Activated CD8-positive, alpha-beta memory T cell treated with anti-CD3 and anti-CD28 coated beads for 1 hour (primary cell): ENCODE measurements at places on chromosomes 11 and 22.

DNA sequence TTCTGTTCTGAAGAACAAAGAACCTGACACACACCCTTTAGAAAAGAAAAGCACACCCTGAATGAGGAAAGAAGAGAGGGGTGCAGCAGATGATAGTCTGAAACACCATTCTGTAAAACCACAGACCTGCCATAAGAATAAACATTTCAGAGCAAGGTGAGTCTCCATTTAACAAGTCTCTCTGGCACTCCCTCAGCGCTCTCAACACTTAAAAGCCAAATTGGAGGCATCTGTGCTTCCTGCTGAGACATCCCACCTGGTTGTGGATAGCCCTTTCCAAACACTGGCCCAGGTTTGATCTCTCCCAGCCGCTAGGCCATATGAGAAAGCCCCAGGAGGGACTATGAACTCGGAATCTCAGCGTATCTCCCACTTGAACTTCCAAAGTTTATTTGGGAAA is 36.3 kb downstream of the ETS1 start:
- DNase-seq: no peak

GRCh38 chr11:65077451-65077850 is 6.4 kb downstream of the CDCA5 start:
- no peak for DNase-seq

DNA sequence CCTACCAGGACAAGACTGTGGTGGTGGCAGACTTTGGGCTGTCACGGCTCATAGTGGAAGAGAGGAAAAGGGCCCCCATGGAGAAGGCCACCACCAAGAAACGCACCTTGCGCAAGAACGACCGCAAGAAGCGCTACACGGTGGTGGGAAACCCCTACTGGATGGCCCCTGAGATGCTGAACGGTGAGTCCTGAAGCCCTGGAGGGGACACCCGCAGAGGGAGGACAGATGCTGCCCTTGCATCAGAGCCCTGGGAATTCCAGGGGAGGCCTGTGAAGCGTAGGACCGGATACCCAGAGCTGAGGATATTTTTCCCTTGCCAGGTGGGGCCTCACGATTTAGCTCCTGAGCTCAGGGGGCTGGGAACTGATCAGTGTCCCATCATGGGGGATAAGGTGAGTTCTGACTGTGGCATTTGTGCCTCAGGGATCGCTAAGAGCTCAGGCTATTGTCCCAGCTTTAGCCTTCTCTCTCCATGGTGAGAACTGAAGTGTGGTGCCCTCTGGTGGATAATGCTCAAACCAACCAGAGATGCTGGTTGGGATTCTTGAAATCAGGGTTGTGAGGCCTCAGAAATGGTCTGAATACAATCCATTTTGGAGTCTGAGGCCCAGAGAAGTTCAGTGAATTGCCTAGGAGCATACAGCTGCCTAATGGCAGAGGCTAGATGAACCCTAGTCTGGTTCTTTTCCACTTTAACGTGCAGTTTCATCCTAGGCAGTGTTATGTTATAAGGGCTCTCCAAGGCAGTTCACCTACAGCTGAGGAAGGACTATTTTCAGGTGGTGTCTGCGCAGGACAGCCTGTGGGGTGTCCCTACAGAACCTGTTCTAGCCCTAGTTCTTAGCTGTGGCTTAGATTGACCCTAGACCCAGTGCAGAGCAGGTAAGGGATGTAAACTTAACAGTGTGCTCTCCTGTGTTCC is 19.5 kb downstream of the PIK3IP1 start:
- DNase-seq: no peak

- DNase-seq: no peak
Measured at GRCh38 chr11:61749591-61750217, 2.7 kb upstream of the MYRF start.

- DNase-seq: no peak
Measured at GRCh38 chr11:119615003-119615881, 113.8 kb downstream of the NECTIN1 start.

- DNase-seq: no peak
Measured at GRCh38 chr11:27551127-27551526, 44.6 kb upstream of the LIN7C start.

DNA sequence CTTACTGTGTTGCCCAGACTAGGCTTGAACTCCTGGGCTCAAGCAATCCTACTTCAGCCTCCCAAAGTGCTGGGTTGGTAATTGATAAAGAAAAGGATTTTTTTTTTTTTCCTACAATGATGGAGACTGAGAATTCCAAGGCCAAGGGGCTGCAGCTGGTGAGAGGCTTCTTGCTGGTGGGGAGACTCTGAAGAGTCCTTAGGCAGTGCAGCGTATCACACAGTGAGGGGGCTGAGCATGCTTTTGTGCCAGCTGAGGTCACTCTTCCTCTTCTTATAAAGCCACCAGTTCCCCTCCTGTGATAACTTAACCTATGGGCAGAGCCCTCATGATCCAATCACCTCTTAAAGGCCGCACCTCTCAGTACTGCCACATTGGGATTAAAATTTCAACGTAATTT is 28.2 kb upstream of the CCDC81 start:
- no peak for DNase-seq

GRCh38 chr22:32562401-32562800 is 87.8 kb downstream of the FBXO7 start:
- DNase-seq: no peak

GRCh38 chr11:65767406-65767805 is 13.4 kb downstream of the AP5B1 start:
- DNase-seq: no peak

GRCh38 chr11:60838132-60838531 is 3.8 kb upstream of the CCDC86 start:
- DNase-seq: no peak

- DNase-seq: no peak
Measured at GRCh38 chr11:111299101-111300026, 1.0 kb downstream of the POU2AF3 start.

DNA sequence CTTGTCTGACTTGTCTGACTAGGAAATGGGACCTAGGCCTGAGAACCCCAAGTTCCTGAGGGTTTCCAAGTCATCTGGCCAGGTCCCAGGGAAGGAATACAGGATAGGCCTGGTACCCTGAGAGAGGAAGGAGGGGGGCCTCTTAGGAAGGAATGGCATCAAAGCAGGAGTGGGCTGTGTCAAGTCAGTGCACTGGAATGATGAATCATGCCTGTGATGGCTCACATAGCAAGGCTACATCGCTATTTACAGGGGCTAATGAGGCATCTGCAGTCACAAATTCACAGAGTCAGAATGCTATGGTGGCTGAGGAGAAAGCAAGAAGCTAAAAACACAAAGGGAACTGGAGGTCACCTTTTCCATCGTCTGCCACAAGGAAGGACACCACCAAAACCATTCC is 247.3 kb downstream of the NXPE2 start:
- DNase-seq: no peak

DNA sequence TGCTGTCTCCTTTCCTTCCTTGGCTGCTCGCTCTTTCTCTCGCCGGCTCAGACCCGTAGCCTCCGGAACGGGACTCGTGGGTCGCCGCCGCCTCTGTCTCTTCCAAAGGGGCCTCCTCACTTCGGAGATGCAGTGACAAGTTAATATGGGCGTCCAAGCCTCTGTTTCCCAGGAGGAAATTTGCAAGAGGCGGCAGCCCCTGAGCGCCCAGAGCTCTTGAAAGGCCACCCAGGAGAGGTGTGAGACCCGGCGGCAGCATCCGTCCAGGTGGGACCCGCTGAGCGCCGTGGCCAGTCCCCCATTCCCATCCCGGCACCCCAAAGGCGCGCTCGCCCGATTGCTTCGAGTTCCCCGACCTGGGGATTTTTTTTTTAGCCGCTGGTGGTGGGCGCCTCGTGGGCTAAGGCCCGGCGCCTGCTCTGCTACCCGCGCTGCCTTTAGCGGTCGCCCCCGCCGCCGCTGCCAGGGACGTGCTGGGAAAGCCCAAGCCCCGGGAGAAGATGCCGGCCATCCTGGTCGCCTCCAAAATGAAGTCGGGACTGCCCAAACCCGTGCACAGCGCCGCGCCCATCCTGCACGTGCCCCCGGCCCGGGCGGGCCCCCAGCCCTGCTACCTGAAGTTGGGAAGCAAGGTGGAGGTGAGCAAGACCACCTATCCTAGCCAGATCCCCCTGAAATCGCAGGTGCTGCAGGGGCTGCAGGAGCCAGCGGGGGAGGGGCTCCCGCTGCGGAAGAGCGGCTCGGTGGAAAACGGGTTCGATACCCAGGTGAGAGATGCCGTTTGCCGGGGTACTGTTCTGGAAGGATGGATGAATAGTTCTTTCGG is 772 bp downstream of the NAV2 start:
- DNase-seq: no peak

GRCh38 chr22:38215156-38216038 is 13.6 kb downstream of the MAFF start:
- no peak for DNase-seq

DNA sequence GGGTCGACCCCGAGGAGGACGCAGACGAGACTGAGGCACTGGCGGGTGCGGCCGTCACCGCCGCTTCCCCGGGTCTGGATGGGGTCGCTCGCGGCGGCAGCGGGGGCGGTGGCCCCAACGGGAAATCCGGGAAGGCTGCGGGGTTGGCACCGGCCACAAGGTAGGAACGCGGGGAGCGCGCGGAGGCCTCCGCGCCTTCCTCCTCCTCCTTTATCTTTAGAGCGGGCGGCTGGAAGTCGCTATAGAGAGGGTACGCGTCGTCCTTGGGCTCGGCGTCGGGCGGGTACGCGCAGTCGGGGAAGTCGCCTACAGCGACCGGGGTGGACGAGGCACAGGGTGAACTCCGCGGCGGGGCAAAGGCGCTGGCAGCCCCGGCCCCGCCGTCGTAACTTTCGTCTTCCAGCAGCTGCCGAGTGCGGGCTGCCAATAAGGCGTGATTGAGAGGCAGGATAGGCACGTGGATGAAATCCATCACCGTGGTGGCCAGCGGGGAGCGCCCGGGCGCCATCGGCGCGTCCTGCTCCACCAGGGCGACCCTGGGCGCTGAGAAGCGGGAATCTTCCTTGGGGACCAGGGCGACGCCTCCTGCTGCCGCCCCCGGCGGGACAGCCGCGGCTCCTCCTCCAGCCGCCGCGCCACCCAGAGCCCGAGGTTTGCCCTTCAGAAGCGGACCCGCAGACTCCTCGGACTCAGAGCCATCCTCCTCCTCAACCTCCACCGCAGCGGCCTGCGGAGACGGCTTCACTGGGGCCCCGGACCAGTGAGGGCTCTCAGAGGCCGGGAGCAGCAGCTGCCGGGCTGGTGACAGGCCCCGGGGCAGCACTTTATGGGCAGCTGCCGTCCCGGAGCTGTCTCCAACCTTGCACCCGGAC is 1.7 kb downstream of the PGR start:
- no peak for DNase-seq

GRCh38 chr11:65871811-65872548 is 620 bp downstream of the EFEMP2 start:
- DNase-seq: no peak

- no peak for DNase-seq
Measured at GRCh38 chr22:31682751-31683150, 20.7 kb upstream of the PISD start.

GRCh38 chr11:7612056-7612660 is 61.1 kb downstream of the CYB5R2 start:
- DNase-seq: no peak

- no peak for DNase-seq
Measured at GRCh38 chr11:67432655-67433349, 4.5 kb downstream of the RPS6KB2 start.

DNA sequence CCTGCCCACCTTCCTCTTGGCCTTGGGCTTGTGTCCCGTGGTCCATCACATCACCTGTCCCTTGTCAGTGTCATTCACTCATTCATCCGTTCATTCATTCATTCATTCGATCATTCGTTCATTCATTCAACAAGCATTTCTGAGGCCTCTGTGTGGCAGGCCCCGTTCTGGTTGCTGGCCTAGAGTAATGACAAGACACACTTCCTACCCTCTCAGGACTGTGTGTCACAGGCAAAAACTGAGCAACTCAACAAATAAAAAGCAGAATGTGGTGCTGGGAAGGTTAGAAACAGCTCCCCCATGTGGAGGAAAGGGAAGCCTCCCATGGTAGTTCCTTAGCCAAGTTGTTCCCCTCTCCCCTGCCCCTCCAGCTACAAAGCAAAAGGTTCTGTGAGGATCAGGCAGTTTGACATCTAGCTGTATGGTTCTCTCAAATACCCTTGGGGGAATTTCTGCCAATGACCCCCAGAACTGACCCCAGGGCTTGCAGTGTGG is 1.6 kb upstream of the OMP start:
- DNase-seq: no peak

- no peak for DNase-seq
Measured at GRCh38 chr11:27193434-27194225, 153.0 kb downstream of the BBOX1 start.

DNA sequence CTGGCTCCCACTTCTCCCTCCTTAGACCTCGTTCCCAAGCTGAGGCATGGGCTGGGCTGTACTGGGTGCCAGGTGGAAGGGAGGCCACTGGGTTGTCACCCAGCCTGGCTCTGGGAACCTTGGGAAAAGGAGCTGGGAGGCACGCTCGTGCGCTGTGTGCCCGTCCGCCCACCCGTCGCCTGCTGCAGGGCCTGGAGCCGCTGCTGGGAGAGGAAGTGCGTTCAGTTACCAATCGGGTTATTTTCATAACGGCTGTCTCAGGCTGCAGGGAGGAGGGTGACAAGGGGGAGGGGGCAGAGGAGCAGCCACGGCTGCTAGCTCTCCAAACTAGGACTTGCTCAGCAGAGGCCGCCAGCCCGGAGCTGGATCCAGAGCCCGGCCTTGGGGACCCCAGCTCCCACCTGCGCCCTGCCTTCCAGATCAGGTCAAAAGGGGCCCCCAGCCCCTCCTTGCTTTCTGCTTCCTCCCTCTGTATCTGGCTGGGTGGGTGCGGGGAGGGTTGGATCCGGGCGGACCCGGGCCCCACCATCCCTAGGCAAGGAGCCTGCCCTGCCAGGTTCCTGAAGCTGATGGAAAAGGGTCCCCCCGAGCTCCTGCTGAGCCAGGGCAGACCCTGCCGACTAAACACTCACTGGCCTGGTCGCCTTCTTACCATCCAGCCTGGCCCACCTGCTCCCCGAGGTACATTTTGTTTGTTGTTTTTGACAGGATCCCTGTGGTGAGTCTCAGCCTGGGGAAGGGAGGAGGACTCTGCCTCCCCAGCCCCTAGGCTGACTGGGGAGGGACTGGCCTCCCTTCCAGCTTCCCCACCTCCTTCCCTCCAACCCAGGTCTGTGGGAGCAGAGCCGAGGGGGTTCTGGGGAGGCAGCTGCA is 14.3 kb downstream of the DGKZ start:
- no peak for DNase-seq

GRCh38 chr11:19987331-19987801 is 172.9 kb downstream of the DBX1 start:
- DNase-seq: no peak

GRCh38 chr11:37203006-37203405 is 605.0 kb upstream of the RAG2 start:
- no peak for DNase-seq

- peak; percentile 29 for DNase-seq
Measured at GRCh38 chr22:39343259-39344045, 6.3 kb upstream of the SYNGR1 start.

- DNase-seq: no peak
Measured at GRCh38 chr11:32385998-32386397, 49.3 kb downstream of the WT1 start.
